ENCODE measurements at places on chromosomes 4 and X.

DNA sequence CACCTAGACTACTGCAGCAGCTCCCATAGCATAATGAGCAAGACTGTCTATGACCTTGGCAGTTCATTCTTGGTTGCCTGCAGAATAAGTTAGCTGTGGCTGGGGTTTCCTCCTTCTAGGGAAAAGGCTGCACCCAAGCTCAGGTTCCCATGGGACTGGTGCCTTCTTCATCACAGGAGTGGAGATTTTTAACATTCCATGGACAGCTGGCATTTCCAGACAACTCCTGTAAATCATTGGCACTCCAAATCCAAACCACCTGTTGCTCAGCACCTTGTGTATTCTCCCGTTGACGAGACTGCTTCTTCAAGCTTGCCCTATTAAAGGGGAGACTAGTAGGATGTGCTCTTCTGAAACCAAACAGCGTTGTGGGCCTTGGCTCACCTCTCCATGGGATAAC, 7.8 kb upstream of the NUP54 start:
- no peak for DNase-seq

DNA sequence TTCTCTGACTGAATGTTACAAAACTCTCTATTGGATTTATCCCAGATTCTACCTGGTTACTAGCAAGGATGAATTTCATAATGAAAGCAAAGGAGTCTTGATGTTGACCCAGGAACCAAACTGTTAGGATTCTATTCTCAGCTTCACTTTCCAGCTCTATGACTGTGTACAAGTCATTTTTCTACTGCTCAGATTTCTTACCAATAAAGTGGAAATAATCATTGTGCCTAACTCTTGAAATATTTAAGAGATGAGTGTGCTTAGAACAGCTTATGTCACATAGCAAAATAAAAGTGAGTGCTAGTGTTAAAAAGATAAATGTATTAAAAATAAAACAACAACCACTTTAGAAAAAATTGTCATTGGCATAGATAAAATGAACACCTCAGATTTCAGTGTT, 45.6 kb downstream of the EPHA5 start:
- no peak for DNase-seq

DNA sequence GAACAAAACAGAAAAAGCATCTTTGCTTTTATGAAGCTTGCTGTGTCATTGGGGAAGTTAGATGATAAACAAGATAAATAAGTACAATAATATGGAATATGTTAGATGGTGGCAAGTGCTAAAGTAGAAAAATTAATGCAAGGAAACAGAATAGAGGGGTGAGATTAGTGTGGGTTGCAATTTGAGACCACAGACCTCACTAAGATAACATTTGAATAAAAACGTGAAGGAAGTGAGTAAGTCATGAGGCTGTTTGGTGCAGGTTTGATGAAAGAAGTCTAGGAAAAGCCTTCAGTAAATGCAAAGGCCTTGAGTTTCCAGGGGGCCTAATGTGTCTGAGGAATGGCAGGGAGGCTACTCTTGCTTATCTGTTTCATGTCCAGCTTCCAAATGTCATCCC, 102.5 kb downstream of the CFAP299 start:
- no peak for DNase-seq

DNA sequence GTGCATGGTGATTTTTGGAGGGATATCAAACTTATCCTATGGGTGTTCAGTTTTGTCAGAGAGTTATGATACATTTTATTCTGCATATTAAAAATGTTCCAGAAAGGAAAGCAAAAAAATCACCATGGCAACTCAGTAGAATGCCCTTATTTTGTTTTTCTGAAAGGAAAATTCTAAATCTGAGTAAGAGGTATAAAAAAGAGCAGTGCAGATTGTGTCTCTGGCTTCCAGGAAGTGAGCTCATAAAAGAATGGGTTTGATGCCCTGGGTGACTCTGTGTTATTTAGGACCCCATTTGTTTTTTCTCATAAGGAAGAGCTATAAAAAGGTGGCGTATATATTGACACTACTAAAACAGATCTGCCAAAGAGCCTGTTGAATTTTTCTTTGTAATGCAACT, 128.8 kb downstream of the UCHL1 start:
- no peak for DNase-seq

DNA sequence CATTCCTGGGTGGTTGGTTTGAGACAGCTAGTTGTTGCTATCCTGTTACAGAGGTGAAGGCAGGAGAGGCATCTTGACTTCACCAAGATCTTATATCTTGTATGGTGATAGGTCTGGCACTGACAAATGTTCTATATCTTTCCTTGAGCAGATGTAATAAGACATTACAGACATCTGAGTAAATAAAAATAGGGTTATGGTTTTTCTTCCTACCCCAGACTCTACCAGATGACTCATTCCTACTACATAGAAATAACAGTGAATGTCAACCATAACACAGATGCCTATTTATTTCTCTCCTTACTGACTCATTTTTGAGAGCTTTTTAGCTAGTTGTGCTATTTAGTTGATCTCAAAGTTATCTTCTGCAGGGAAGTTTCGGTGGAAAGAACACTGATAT, 21.9 kb downstream of the HNRNPH2 start:
- no peak for DNase-seq

- peak; percentile 19 for DNase-seq
Observed at GRCh38 chrX:24371391-24371972, 11.0 kb downstream of the SUPT20HL1 start.

- no peak for DNase-seq
Observed at GRCh38 chr4:132998585-132999230, 150.4 kb upstream of the PCDH10 start.

GRCh38 chr4:73446336-73446938, 10.4 kb downstream of the AFP start:
- DNase-seq = no peak

GRCh38 chr4:169200361-169201030, 70.3 kb downstream of the SH3RF1 start:
- DNase-seq = no peak

GRCh38 chr4:110411574-110412011, 64.4 kb upstream of the ENPEP start:
- DNase-seq = no peak

- DNase-seq = no peak
Observed at GRCh38 chr4:97370568-97370967, 772.7 kb downstream of the STPG2 start.

- DNase-seq = no peak
Observed at GRCh38 chr4:1330761-1331590, 16.0 kb upstream of the UVSSA start.

DNA sequence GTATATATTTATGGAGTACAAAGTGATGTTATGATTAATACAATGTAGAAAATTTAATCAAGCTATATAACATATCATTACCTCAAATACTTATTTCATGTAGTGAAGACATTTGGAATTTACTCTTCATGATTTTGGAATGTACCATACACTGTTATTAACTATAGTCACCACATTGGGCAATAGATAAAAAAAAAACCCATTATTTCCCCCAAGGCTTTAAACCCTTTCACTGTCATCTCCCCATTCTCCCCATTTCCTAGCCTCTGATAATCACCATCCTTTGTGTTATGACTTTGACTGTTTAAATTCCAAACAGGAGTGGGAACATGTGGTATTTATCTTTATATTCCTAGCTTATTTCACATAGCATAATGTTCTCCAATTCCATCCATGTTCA, 2189.1 kb upstream of the AGA start:
- no peak for DNase-seq

DNA sequence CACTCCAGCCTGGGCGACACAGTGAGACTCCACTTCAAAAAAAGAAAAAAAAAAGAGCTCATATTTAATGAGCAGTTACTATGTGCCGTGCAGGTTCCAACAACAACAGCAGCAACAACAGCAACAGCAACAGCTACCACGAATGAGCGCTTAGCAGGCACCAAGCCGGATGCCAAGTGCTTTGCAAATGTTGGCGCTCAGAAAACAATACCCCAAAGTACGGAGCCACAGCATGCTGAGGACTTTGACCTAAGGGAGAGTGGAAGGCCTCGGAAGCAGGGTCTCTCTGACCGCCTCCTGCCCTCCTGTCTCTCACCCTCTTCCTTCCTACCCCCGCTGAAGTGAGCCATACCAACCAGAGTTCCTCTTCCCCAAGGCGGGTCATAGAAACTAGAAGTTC, 102.2 kb upstream of the AFAP1 start:
- DNase-seq = no peak

DNA sequence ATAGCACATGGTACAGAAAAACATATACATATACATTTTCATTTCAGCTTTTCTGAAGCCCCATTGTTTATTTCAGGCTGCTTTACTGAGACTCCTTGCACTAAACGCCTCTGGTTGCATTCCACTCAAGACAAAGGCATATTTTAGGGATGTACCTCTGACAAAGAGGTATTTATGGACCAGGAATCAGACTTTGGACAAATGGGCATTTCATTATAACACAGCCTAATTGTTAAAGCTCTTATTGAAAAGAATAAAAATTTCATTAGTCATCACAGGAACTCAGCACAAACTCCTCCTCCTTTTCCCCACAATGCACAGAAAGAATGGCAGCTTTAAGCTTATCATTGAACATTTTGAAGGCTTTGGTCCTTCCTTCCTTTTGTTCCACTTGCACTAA, 62.9 kb upstream of the UGT8 start:
- no peak for DNase-seq

GRCh38 chrX:19543020-19543715, 27.9 kb upstream of the MAP3K15 start:
- DNase-seq = no peak

- no peak for DNase-seq
Observed at GRCh38 chr4:146335763-146336409, 121.5 kb downstream of the REELD1 start.

DNA sequence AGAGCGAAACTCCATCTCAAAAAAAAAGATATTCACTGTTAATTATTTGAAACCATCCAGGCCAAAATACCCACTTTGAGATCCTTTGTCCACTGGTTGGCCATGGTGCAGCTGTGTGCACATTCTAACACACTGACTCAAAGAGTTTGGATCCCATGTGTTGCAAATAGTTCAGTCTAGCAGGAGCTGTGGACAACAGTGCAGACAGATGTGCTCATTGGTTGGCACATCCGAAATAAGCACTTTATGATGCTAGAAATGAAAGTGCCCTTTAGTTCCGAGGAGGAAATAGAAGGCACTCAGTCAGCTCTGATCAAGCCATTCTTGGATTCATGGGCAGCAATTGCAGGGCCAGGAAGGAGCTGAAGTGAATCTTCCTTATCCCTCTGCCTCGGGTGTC, 63.0 kb upstream of the TMEM150C start:
- DNase-seq = no peak

GRCh38 chr4:138835832-138836533, 179.6 kb upstream of the NOCT start:
- no peak for DNase-seq

DNA sequence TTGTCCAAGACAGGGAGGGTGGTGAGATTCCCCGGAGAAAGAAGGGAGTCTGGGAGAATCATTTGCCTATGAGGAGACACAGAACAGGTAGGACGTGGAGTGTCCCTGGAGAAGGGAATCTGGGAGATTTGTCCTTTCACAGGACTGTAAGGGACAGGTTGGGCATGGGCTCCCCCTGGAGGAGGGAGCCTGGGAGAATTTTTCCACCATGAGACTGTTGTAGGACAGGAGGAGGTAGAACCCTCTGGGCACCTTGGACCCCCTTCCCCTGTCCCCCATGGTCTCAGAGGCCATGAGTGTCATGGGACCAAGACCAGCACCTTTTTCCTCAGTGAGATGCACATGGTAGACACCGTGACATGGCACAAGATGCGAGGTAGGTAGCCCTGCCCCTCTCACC, 2.8 kb downstream of the PORCN start:
- no peak for DNase-seq

GRCh38 chrX:53255738-53256191, 25.6 kb downstream of the IQSEC2 start:
- no peak for DNase-seq

DNA sequence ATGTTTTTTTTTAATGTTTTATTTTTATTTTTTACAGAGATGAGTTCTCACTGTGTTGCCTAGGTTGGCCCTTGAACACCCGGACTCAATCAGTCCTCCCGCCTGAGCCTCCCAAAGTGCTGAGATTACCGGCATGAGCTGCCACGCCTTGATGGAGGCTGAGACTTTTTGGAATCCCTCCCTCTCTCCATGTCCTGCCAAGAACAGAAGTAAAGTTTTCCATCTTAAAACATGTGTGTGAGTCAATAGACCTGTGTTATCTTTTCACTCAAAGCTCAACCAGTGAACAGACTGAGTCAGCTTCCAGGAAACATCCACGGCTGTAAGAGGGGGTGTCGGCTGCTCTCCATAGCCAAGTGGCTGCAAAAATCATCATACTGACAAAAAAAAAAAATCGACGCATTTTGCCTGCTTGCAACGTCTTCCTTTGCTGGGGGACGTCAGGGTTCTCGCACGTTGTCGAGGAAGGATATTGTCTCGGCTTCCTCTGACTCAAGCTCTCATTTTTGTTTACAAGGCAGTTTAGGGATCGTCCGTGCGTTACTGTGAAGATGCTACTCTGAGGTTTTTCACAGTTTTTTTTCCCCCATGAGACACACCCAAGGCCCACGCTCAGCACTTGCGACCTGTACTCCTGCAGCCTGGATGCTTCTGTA, 10.0 kb upstream of the ASMTL start:
- DNase-seq = no peak
